Left lung (tissue), 14 donors: ENCODE measurements at places on chromosomes 3 and 15. TPM values are rescaled to one million over a fixed set of nuclear protein-coding genes. Genes with fewer than 3 reads are reported as not detected.

Gene FBXO40
- total RNA-seq: 0.03 TPM

- H3K27ac ChIP-seq: no peak overlapping the region
- H3K4me1 ChIP-seq: peaks cover 8% of the 10 kb centered on the region
- no peaks in the 10 kb centered on the region for H3K36me3 ChIP-seq
- DNase-seq: no peak
- no peak overlapping the region for H3K4me3 ChIP-seq
These were observed 181.3 kb upstream of the CTDSPL start for GRCh38 chr3:37680401-37680800.

Gene LIPC
- 0.76 TPM for total RNA-seq

DNA sequence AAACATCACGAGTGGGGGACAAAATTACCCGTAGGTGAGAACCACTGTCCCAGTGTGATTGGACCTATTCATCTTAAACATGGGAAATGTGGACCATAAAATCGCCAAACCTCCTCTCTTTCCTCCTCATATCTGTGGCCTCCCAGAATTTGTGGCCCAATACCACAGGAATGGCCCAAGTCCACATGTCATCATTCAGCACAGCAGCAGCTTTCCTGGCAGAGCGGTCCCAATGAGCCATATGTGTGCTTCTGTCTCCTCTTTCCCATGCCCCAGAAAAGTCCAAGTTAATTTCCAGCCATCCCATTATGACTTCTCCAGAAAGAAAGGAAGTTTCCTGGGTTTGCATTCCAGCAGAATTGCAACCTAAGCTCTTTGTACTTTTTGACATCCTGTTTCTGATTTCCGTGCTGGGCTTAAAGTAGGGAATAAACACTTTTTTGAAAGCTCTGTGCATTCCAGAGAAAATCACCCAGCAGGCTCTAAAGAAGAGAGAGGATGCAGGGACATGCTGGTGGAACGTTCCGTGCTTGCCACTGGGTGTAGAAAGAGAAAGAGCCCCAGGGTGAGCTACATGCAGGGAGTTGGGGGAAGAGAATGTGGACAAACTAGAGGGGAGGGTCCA, 259.4 kb upstream of the PROK2 start:
- H3K4me1 ChIP-seq: peaks cover 32% of the 10 kb centered on the region
- H3K4me3 ChIP-seq: no peak overlapping the region
- H3K36me3 ChIP-seq: no peaks in the 10 kb centered on the region
- H3K27ac ChIP-seq: peak overlapping the region; percentile 6

DNA sequence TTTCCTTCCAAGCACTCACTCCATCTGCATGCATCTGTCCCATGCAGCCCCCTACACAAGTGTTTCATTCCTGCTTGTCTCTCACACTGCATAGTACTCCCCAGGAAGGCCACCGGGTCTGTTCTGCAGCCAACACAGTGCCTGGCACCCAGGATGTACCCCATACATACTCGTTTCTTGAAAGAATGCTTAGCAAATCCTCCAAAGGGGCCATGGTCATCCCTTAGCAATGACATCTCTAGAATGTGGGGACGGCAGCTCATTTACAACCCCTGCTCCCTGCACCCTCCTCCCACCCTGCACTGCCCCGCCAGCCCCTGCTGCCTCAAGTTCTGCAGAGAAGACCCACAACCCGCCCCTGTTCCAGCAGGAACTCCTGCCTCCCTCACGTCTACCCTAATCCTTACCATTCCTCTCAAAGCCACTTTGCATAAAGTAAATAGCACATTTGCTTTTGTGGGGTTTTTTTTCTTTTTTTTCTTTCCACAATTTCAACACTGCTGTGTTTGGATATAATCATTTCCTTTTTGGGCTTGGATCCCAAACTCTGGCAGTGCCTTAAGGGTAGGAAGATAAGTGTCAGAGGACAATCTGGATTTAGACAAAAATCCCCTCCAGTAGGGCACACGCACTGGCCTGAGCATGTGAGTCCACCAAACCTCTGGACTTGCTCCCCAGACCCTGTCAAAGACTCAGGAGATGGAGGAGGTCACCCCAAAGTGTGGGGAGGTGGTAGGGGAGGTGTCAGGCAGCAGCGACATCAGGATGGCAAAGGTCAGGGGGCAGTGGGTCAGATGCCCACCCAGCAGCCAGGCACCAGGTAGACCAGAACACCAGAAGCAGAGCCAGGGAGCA, 68.4 kb downstream of the MEGF11 start:
- DNase-seq: no peak
- H3K4me3 ChIP-seq: no peak overlapping the region
- H3K36me3 ChIP-seq: no peaks in the 10 kb centered on the region

DNA sequence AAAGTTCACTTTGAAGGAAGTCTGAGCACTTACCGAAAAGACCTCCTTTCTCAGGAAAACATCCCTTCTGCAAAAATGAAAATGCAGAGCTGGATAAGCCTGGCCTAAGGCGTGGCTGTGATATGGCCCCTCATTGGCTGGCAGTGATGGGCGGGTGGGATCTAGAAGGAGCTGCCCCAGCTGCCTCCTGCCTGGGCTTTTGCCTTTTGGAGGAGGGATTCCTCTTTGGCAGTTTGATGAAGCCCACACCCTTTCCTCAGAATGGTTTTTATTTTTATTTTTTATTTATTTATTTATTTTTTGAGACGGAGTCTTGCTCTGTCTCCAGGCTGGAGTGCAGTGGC, 4.0 kb upstream of the DZIP1L start:
- DNase-seq: no peak
- H3K4me3 ChIP-seq: no peak overlapping the region
- no peaks in the 10 kb centered on the region for H3K27me3 ChIP-seq
- no peaks in the 10 kb centered on the region for H3K36me3 ChIP-seq
- no peak overlapping the region for H3K27ac ChIP-seq
- H3K4me1 ChIP-seq: peaks cover 4% of the 10 kb centered on the region

- H3K36me3 ChIP-seq: no peaks in the 10 kb centered on the region
- no peak for DNase-seq
- no peak overlapping the region for H3K4me3 ChIP-seq
- H3K27ac ChIP-seq: no peak overlapping the region
- peaks cover 25% of the 10 kb centered on the region for H3K4me1 ChIP-seq
These were observed 50.2 kb upstream of the TNFSF10 start for GRCh38 chr3:172573422-172573821.

DNA sequence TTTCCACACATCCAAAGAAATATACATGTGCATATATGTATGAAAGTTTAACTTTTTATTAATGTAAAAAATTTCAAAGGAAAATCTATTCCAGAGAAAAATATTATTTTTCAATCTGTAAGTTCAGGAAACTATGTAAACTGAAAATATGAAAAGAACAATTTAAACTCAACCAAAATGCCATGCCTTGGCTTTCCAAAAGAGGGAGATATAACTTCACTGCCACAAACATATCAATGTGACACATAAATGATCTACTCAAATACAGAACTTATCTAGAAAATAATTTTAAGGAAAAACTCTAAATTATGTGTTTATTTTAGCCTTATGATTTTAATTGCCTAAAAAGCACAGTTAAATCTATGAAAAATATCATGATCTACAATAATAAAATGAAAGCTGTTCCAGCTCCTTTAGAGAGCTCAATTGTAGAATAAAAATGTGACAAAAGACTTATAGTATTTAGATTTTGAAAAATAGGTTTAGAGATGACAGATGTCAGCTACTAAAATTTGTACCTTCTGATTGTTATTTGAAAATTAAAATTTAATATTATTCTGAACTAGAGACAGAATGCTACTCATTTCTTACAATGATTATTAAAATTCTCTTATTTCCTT, 94.8 kb downstream of the GBE1 start:
- no peaks in the 10 kb centered on the region for H3K27me3 ChIP-seq
- no peak overlapping the region for H3K27ac ChIP-seq
- H3K4me1 ChIP-seq: no peaks in the 10 kb centered on the region
- H3K4me3 ChIP-seq: no peak overlapping the region
- DNase-seq: peak; percentile 11

GRCh38 chr3:197397838-197398237, 99.4 kb upstream of the DLG1 start:
- no peak overlapping the region for H3K4me3 ChIP-seq
- H3K4me1 ChIP-seq: no peaks in the 10 kb centered on the region
- H3K27me3 ChIP-seq: no peaks in the 10 kb centered on the region
- no peak for DNase-seq

GRCh38 chr15:55283379-55284147, 6.0 kb downstream of the RAB27A start:
- H3K27me3 ChIP-seq: no peaks in the 10 kb centered on the region
- peaks cover 100% of the 10 kb centered on the region for H3K4me1 ChIP-seq
- no peak overlapping the region for H3K4me3 ChIP-seq

DNA sequence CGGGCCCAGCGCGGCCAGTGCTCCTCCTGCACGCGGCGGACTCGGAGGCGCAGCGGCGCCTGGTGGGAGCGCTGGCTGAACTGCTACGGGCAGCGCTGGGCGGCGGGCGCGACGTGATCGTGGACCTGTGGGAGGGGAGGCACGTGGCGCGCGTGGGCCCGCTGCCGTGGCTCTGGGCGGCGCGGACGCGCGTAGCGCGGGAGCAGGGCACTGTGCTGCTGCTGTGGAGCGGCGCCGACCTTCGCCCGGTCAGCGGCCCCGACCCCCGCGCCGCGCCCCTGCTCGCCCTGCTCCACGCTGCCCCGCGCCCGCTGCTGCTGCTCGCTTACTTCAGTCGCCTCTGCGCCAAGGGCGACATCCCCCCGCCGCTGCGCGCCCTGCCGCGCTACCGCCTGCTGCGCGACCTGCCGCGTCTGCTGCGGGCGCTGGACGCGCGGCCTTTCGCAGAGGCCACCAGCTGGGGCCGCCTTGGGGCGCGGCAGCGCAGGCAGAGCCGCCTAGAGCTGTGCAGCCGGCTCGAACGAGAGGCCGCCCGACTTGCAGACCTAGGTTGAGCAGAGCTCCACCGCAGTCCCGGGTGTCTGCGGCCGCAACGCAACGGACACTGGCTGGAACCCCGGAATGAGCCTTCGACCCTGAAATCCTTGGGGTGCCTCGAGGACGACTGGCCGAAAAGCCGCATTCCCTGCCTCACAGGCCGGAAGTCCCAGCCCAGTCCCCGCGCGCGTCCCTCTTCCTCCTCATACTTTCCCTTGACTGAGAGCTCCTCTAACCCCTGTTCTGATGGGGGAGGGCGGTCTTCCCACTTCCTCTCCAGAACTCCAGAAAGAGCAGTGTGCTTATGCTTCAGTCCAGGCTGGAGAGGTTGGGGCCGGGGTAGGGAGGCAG, 1.4 kb upstream of the IL17RC start:
- peak; percentile 78 for DNase-seq
- H3K27ac ChIP-seq: peak overlapping the region; percentile 88
- peak overlapping the region; percentile 55 for H3K4me3 ChIP-seq
- no peaks in the 10 kb centered on the region for H3K27me3 ChIP-seq
- no peaks in the 10 kb centered on the region for H3K36me3 ChIP-seq

Gene LIPH
- total RNA-seq: 76.0 TPM
